ENCODE measurements at places on chromosomes 13 and 19.

GRCh38 chr13:87536899-87537298 lies 134.3 kb upstream of the SLITRK5 start:
- no peak for DNase-seq

GRCh38 chr19:58554494-58555368 lies at the start of gene CHMP2A:
Gene CHMP2A, minus strand, starts transcription at chr19:58555105. Its CDS starts 893 bp downstream, at chr19:58554212.
- DNase-seq = peak; percentile 87

GRCh38 chr19:511101-511851 lies 4.0 kb downstream of the TPGS1 start:
- DNase-seq = no peak

DNA sequence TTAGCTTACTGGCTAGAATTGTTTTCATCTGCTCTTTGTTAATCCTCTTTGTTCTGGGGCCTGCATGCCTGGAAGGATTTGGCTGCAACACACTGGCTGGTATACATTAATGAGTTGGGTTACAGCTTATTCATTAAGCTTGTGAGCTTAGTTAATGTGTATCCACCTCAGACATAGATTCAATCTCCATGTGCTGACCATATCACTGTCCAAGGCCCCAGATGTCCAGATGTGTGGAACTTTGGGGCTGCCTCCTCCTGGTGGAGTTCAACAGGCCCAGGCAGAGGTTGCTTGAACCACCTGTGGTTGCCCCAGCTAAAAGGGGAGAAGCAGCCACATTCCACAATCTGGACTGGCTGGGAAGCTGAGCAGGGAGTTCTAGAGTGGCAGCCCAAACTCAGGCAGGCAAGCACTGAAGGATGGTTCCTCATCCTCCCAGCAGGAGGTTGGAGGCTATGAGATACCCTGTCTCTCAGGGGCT lies 5.4 kb downstream of the DIAPH3 start:
- DNase-seq = no peak

- no peak for DNase-seq
These were observed 148.7 kb downstream of the KCTD12 start for GRCh38 chr13:76737526-76737925.

DNA sequence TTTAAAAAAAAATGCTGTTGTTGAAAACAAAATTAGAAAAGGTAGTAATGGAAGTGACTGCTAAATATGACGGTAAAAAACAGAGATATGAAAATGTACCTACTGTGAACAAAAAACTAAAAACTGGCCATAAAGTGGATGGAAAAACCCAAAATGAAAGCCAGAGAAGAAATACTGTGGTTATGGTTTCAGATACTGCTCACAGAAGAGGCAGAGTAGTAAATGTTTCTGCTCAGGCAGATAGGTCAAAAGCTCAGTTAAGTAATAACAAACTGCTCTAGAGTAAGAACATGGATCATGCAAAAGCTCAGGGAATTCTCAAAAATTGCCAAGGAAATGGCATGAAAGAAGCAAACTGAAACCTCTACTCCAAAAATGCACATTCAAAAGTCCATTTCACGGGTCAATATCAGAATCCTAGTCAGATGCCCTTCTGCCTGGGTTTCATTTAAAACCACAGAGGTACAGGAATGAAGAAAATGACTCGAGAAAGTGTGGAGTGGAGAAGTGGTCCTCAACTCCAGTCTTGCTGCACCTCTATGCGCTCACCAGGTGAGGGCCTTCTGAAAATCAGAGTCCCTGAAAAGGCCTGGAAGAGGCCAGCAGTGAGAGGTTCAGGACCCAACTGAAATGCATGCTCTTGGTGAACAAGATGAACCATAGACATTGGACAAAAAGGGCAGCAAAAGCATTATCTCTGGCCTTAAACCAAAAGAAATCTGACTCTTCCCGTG lies 315.0 kb upstream of the SPRY2 start:
- DNase-seq = no peak

GRCh38 chr13:42808341-42808940 lies 27.1 kb downstream of the FAM216B start:
- DNase-seq = no peak

- no peak for DNase-seq
These were observed 44.9 kb downstream of the ESD start for GRCh38 chr13:46751811-46752635.

- DNase-seq = no peak
These were observed 593 bp downstream of the ZNF135 start for GRCh38 chr19:58059671-58060078.

DNA sequence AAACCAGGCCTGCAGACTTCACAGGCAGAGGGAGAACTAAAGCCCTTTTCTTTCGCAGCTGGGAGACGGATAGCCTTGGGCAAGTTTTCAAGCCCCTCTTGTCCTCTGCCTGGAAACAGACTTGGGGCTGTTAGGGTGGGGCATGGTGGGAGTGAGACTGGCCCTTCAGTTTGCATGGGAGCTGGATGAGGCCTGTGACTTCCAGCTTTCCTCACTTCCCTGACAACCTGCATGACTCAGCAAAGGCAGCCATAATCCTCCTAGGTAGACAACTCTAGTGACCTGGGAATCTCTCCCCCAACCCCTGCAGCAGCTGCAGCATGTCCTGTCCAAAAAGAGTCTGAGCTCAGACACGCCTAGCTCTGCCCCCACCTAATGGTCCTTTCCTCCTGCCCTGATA lies 93.0 kb downstream of the POSTN start:
- no peak for DNase-seq

- no peak for DNase-seq
These were observed 5.4 kb downstream of the GPR180 start for GRCh38 chr13:94607056-94607455.

GRCh38 chr19:21691661-21692060 lies 75.7 kb downstream of the ZNF100 start:
- no peak for DNase-seq

GRCh38 chr19:35868172-35868822 lies at the start of gene APLP1:
Gene APLP1, plus strand, starts transcription at chr19:35868574. Its CDS starts 63 bp downstream, at chr19:35868637.
- no peak for DNase-seq

DNA sequence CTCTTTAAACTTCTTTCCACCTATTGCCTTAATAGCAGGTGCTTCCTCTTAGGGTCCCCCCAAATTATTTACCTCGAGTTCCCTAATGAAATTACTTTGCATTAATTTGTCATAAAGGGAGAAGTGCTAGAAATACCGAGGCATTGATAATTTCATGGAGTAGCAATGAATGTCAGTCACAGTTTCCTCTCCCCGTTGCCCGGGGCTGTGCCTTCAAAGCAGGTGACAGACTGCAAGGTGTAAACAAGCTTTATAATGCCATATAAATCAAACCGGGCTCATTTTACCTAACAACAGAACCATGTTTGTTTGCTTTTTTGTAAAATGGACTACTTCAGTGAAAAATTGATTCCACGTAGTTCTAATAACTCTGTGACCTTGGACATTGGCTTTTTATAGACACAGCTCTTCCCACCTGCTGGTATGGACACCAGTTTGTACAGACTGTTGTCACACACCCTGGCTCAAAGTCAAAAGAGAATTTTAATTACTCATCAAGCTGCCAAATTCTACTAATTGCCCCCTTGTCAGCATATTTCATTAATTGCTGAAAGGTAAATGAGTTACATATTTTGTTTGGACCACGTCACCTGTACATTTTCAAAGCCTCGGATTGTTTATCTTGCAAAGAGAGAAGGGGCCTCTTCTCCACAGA lies 171.1 kb downstream of the STK24 start:
- no peak for DNase-seq

DNA sequence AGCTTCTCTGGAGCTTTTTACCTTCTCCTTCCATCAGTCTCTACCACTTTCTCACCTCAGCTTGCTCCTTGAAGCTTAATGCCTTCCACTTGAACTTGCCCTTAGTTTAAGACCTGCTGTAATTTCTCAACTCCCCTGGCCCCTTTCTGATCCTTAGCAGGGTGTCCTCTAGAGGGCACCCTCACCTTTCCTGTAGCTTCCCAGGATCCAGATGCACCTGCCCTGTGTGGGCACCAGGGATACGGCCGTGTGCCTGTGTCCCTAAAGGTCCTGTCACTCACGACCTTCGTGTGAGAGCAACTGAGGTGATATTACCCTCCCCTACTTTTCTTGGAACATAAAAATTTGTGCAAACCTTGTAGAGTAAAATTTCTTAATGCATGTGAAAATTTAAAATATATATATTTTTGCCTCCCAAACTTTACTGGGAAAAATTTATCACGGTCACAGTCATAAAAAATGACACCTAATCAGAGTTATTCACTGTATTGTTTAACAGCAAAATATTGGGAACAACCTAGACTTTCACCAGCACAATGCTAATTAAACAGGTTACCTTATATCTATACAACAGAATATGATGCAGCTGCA lies 46.4 kb downstream of the PSG3 start:
- peak; percentile 1 for DNase-seq

- DNase-seq = no peak
These were observed 86.8 kb downstream of the SLC25A15 start for GRCh38 chr13:40876020-40876738.

- DNase-seq = no peak
These were observed 2.1 kb downstream of the TGFB1 start for GRCh38 chr19:41351339-41352245.

DNA sequence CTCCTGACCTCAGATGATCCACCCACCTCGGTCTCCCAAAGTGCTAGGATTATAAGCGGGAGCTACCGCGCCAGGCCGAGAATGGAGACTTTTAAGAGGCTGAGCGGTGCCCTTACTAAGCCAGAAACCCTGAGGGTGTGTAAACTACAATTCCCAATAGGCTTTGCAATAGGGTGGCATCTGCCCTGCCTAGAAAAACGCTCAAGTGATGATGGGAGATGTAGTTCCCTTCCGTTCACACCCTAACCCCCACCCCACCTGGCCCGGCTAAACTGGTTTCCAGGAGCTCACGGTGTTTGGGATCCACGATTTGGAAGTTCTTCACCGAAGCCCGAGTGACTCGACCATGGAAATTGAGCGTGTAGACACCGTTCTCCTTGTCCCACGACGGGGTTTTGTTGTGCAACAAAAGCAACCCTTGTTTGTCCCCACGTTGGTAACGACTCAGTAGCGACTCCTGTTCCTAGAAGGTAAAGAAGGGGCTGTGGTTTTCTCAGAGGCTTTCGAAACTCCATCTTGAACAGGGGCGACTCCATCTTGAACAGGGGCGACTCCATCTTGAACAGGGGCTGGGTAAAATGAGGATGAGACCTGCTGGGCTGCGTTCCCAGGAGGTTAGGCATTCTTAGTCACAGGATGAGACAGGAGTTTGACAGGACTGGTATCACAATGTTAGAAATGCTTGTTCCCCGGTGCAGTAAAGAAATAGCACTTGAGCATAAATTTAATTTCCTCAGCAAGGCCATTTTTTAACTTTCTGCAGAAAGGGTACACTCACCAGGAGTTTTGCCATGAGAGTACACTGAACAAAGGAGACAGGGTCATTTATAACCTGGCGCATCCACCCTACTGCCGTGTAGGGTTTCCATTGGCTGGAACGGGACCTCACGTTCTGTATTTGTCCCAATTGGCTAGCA lies 9.8 kb downstream of the PPP1R15A start:
- DNase-seq = no peak

GRCh38 chr19:1284293-1284978 lies 1.2 kb upstream of the EFNA2 start:
- DNase-seq = no peak

GRCh38 chr13:31605076-31605860 lies 134.1 kb upstream of the RXFP2 start:
- DNase-seq = no peak

- DNase-seq = no peak
These were observed 338.0 kb downstream of the TEX29 start for GRCh38 chr13:111658145-111659100.

DNA sequence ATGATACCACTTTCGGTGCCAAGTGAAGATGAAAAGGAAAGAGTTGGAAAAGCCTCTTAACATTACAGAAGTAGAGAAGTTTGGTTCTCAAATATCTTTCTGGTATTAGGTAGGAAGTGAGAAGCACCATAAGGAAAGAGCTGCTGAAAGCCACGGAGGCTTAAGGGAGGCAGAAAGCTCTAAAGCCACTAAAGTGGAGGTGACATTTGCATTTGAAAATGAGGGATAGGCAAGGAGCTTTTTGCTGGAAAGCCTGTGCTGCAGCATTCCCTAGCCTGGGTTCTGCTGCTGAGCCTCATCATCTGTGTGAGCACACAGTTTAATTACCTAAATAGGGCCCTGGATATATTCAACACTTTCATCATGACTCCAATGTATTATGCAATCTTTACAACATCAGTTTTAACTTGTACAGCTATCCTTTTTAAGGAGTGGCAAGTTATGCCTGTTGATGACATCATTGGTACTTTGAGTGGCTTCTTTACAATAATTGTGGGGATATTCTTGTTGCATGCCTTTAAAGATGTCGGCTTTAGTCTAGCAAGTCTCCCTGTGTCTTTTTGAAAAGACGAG lies 315.4 kb downstream of the RBM26 start:
- DNase-seq = no peak

DNA sequence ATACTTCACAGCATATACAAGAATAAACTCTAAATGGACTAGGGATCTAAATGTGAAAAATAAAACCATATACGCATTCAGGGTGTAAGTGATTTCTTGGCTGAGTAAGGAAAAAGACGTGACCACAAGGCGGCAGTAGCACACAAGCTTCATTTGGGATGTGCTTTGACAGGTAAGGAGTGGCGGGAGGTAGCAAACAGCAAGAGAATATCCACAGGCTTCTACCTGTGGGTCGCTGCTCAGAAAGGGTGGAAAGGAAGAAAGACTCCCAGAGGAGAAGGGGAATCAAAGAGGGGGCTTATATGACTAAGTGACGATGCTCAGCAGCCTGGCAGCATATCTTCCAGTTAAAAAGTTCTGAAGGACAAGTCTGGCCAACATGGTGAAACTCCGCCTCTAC lies 2.5 kb upstream of the ZNF121 start:
- peak; percentile 61 for DNase-seq

- DNase-seq = no peak
These were observed 1.2 kb downstream of the C5AR1 start for GRCh38 chr19:47310819-47311218.

DNA sequence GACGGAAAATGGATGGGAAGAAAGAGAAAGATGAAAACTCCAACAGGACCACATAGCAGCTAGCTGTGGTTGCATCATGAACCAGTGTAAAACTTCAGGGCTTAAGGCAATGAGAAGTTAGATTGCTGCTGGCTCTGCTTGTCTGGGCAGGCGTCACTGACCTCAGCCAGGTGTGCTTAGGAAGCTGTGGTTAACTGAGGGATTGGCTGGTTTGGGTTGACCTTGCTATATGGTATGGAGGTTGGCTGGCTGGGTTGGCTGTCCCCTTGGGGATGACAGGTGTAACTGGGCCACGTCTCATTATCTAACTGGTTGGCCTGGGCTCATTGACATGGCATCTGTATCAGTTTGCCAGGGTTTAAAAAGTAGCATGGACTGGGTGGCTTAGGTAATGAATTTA lies 40.9 kb downstream of the NLRP4 start:
- DNase-seq = no peak

DNA sequence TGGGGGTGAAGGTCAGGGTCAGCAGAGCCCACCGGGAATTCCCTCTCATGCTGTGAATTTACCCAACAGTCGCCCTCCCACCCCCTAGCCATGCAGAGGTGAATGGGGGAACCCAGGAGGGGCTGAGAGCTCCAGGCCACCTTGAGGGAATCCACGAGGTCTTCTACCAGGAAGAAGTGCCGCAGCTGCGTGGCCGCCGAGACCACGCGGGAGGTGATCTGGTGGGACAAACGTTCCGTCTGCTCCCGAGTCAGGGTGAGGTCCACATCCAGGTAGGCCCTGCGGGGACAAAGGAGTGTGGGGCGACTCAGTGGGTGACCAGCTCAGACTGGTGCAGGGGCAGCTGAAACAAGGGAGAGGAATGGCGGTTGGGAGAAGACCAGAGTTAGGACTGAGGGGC lies 8.1 kb downstream of the RTN2 start:
- DNase-seq = no peak

Measured in iPS DF 6.9 (cell line).